ENCODE measurements at places on chromosomes 12 and 14.
A peak's percentile ranks its signal among the peaks of the same experiment; 100 is the strongest.

DNA sequence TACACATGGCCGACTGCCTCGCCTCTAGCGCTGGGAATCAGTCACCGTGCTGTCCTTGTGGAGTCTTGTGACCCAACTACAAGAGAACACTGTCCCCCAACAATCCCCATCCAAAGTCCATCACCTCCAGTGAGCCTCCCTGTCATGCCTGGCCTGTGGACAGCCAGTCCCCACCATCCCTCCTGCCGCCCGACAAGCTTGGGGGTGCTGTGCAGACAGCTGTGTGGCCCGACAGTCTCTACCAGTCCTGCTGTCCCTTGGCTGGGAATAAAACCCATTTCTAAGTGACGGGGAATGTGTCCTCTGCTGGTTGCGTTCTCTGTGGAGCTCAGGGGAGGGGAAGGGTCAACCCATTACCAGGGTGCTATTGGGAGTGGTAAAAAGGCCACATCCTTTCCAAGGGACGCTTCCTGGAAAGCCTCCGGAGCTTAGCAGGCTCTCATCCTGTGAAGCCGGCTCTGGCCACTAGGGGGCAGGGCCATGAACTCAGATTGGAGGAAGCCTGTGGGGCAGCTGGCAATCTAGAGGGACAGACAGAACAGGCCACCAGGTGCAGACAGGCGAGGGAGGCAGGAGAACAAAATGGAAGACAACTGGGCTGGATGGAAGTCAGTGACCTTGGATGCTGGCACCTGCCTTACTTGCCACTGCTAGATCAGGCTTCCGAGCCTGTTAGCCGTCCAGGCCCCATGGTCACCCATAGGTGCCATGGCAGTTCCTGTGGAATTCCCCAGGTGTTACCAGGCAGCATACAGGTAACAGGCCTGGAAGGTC, 12.0 kb upstream of the BLTP3B start:
- DNase-seq = peak; percentile 16

DNA sequence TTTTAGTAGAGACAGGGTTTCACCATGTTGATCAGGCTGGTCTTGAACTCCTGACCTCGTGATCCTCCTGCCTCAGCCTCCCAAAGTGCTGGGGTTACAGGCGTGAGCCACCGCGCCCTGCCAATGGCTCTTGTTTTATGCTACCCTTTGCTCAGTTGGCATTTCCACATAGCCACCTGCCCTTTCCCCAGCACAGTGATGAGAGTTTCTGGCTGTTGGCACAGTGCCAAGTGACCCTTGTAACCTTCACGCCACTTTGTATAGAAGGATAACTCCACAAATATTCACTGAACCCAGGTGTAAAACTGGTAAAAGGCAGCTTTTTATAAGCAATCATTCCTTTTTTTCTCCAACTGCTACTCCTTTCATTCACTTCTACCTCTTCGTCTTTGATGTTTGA, 18.5 kb upstream of the CCDC175 start:
- no peak for DNase-seq

GRCh38 chr12:130961921-130962451, 8.3 kb downstream of the ADGRD1 start:
- DNase-seq = no peak

GRCh38 chr14:70934502-70935134, 27.4 kb downstream of the PCNX1 start:
- no peak for DNase-seq

DNA sequence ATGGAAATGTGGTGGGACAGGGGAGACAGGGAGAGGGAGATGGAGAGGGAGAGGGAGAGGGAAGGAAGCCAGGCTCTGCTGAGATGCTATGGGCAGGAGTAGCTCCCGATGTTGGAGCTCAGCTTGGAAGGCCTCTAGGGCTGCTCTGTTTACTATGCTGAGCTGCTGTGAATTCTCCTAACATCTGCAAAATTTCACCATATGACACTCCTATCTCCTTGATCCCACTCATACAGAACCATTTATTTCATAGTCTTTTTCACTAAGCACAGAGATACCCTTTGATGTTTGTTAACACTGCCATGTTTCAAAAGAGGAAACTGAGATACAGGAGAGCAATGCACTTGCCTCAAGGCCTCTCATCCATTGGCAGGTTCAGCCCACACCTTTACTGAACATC, 60.7 kb downstream of the C12orf75 start:
- DNase-seq = no peak

GRCh38 chr14:95922080-95922479, 45.4 kb downstream of the TUNAR start:
- DNase-seq = no peak

DNA sequence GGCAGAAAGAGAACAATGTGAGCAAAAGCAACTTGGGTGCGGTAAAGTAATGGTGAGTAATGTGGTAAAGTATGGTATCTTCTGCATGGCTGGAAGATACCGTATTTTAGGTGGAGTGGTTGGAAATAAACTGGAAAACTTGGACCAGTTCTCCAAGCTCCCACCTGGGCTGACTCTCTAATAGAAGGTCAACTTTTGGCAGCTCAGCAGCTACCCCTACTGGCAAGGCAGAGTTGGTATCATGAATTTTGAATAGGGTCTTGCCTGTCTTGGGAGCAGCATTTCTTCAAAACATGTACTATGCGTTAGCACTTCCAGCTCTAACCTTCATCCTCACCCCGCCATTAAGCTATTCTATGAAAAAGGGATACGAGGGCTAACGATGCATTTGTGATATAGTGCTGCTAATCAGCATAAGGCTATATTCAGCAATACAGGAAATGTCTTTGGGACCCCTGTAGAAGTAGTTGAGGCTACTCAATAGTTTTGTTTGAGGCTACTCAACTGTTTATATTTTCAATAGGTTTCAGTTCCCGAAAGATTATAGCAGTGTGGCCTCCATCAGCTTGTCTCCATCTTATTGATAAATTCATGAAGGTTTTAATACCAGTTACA, 276.3 kb upstream of the FAR2 start:
- peak; percentile 64 for DNase-seq

GRCh38 chr12:101455685-101456084, 19.5 kb upstream of the SPIC start:
- no peak for DNase-seq

- DNase-seq = no peak
Observed at GRCh38 chr12:62783881-62784280, 151.1 kb downstream of the PPM1H start.

- no peak for DNase-seq
Observed at GRCh38 chr12:21416511-21417121, 20.8 kb upstream of the PYROXD1 start.

GRCh38 chr14:103846543-103847450, 578 bp downstream of the PPP1R13B start:
- DNase-seq = no peak

- DNase-seq = peak; percentile 100
Observed at GRCh38 chr12:45990468-45991283, at the start of gene SCAF11. Gene SCAF11 (minus strand): TSS chr12:45990574. CDS start chr12:45964167, 26,407 bp downstream.

DNA sequence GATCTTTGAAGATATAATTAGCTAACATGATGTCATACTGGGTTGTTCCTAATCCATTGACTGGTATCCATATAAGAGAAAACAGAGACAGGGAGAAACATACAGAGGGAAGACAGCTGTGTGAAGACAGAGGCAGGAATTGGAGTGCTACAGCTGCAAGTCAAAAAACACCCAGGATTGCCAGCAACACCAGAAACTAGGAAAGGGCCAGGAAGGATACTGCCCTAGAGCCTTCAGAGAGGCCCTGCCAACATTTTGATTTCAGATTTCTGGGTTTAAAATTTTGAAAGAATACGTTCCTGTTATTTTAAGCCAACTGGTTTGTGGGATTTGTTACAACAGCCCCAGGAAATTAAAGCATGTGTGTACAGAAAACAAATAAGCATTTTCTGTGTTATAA, 473.7 kb upstream of the FLRT2 start:
- DNase-seq = no peak

DNA sequence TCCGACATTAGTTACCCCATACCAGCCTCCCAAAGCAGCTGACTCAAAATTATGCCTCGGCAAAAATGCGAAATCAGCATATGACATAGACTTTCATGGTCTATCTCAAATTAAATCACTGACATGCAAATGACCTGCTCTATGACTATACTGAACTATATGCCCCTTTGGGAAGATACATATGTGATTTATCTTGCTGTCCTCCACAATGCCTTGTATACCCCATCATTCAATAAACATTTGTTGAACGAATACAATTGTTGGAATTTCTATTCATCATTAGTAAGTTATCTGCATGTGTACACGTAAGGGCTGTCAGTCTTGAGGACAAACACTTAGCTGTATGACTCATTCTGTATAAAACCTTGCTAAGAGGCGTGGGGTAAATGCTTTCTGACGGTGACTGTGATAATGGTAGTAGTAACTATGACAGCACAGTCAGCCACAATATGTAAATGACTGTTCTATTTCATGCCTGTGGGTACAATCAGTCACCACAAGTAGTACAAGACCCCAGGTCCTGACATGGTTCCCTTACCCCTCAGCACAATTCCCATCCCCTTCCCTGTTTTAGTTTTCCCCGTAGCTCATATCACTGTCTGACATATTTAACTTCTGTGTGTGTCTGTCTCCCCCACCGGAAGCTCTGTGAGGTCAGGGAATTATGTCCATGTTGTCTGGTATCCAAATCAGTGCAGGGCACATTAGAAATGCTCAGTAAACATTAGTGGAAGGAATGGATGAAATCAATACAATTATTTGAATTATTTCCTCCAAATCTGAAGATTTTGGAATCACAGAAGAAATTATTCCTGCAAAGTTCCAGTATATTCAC, 42.8 kb downstream of the STXBP6 start:
- DNase-seq = peak; percentile 8

GRCh38 chr12:32201096-32201495, 94.4 kb downstream of the BICD1 start:
- DNase-seq = no peak

DNA sequence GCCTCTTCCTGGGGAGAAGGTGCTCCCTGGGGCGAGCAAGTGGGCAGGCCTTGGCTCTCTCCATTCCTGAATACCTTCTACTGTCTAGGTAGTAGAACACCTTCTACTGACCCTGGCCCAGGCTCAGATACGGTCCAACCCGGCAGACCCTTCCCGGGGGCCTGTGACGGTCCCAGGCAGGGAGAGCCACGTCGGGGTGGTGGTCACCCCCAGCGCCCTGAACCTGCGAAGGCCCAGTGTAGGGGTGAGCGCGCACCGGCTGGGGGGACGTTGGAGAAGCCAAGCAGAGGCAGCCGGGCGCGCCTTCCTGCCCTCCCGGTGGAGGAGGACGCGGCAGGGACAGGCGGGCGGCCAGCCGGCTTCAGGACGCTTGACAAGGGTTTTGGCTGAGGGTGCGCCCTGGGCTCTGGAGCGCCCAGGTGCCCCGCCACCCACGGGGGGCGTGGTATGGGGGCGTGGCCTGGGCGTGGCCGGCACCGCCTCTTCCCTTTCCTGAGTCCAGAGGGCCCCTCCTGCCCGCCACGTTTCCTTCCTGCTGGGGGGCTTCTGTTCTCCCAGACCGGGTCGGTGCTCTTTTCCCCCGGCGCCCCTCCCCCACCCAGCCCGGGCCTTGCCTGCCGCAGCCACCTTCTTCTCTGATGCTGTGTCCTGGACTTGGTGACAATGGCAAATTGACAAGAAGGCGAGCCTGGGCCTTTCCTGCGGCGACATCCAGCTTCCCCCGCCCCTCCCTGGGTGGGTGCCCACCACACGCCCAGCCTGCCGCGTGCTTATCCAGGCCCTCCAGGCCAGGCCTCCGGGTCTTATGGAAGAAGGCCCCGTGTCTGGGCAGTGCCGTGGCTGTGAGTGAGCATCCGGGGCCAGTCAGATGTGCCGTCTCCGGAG, 24.5 kb upstream of the PPP1R13B start:
- DNase-seq = no peak

DNA sequence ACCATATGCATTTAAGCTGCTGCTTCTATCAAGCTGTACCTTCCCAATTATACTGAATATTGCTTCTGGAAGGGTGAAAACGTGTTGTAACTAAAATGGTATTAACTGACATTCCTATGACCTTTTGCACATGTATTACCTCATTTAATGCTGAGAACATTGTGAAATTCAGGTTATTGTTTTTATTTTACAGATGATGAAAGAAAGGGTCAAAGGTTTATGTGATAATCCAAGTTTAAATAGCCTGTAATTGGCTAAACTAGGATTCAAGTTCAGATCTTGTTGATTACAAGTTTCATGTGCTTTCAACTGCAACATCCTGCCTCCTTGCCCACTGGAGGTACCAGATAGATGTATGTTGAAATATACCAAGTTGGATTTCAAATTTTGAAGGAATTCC, 433.3 kb upstream of the PRICKLE1 start:
- DNase-seq = no peak

GRCh38 chr12:64993461-64993860, 127.6 kb downstream of the WIF1 start:
- DNase-seq = no peak

- DNase-seq = no peak
Observed at GRCh38 chr12:2624543-2625288, 170.1 kb upstream of the FKBP4 start.

- DNase-seq = no peak
Observed at GRCh38 chr12:5165296-5165970, 121.8 kb downstream of the KCNA5 start.

- no peak for DNase-seq
Observed at GRCh38 chr12:6605421-6606330, 1.5 kb downstream of the CHD4 start.

DNA sequence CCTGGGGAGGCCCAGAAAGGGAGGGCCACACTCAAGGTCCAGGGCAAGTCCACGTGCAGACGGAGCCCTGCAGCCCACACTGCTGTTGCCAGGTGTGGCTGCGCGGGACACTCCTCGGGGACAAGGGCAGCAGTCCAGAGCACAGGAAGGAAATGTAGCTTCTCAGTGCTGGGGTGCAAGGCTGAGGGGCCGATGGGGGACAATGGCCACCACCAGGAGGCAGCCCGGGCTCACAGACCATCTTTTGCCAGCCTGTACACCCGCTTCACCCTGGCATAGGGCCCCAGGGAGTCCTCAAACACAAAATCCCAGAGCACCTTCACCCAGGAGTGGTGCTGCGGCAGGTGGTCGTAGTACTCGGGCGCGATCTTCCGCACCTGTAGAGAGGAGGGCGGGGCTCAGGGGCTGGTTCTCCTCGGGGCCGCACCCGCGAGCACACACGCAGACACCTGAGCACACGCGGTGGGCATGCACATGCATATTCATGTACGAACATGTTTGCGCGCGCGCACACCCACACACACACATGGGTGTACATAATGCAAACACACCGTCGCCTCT, 12.8 kb downstream of the DEGS2 start:
- no peak for DNase-seq

DNA sequence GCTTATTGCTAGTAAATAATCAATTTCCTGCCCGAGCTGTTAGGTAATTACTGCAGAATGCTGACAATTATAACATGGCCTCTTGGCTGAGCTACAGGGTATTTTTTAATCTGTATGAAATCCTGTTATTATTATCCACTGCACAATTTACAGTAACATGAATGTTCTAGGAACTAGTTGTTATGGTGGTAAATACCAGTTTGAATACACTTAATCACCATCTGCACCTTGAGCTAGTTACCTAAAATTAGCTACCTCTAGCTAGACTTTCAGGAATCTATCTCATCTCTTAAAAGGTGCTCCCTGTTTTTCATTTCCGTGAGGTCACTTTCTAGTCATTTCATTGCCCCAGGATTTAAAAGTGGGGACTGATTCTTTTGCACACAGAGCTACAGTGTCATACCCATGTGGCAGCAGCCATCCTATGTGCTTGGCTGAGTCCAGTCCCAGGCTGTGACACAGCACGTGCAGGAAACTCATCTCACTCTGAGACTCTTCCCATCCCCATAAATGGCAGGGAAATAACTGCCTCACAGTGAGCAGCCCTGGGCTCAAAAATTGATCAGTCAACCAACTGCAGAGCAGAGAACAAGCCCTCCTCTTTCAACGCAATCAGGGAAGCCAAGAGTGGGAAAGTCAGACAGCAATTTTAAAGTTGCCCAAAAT, 37.6 kb downstream of the DCP1B start:
- DNase-seq = no peak
